HT1080 (cell line): ENCODE measurements at places on chromosomes 4 and X. TPM values are rescaled to one million over a fixed set of nuclear protein-coding genes. Genes with fewer than 3 reads are reported as not detected.
A peak's percentile ranks its signal among the peaks of the same experiment; 100 is the strongest.

Gene GLUD2
- total RNA-seq, result 0.30 and 0.34 TPM in 2 replicates

Gene REELD1
- not detected in 2 replicates for total RNA-seq

Gene SHISA3
- not detected in 2 replicates for total RNA-seq

Gene BEX5
- total RNA-seq, result not detected in 2 replicates

Gene LARP7
- 31.7 and 37.9 TPM in 2 replicates for total RNA-seq

Gene RIBC1
- total RNA-seq, result 0.17 and 0.19 TPM in 2 replicates

Gene PFKFB1
- 0.16 TPM in 1 of 2 replicates, not detected in the other for total RNA-seq

Gene CXorf49B
- total RNA-seq, result not detected in 2 replicates

GRCh38 chrX:63934160-63934559, 149.1 kb upstream of the ARHGEF9 start:
- DNase-seq, result no peak

GRCh38 chrX:140292961-140293360, 211.9 kb downstream of the SOX3 start:
- DNase-seq, result no peak

DNA sequence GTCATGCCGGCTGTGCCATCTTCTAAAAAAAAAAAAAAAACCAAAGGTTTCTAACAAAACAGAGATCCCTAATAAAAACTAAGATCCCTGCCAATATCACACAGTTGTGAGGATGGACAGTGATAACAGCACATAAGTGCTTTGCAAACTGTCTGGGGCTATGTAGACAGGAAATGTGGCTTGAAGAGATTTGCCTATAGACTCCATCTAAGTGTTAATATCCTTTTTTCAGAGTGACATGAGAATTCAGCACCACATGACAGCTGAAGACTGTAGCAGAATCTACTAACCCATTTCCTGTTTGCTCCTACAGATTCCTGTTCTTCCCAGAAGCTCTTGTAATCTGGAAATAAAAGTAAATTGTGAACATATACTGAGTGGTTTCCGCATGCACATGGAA, 215.4 kb downstream of the KDR start:
- DNase-seq, result no peak

DNA sequence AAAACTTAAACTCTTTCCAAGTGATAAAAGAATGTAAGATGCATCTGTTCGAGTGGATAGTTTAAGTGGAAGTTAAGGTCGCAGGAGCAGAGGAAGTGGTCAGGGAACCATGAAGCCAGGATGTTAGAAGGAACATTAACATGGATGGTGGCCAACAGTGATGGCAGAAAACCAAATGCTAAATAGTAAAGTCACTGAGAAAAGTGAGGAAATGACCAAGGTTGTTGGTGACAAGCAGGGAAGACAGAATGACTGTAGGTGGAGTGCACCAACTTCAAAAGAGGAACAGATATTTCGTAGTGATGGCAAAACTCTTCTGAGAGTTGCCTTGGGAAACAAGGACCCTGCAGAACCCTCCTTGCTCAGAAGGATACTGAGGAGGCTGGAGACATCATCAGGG, 226.2 kb downstream of the PALLD start:
- peak; percentile 70 for DNase-seq
